ENCODE measurements at places on chromosomes 11 and 22. TPM values are rescaled to one million over a fixed set of nuclear protein-coding genes. Genes with fewer than 3 reads are reported as not detected.

MLC1 gene
- not detected for total RNA-seq

PLEKHB1 gene
- 20.1 TPM for total RNA-seq

CHRM1 gene
- total RNA-seq: 1.2 TPM

EMID1 gene
- total RNA-seq: 4.4 TPM

DEFB131B gene
- not detected for total RNA-seq

GRIK4 gene
- total RNA-seq: 0.10 TPM

TRIM49 gene
- not detected for total RNA-seq

OR2AT4 gene
- not detected for total RNA-seq

UBE4A gene
- total RNA-seq: 46.9 TPM

CD3E gene
- 5.7 TPM for total RNA-seq

C11orf42 gene
- not detected for total RNA-seq

PGGHG gene
- total RNA-seq: 10.6 TPM

LDLRAD3 gene
- total RNA-seq: 2.9 TPM

OVCH2 gene
- not detected for total RNA-seq

PPP2R5B gene
- 36.1 TPM for total RNA-seq

CCDC87 gene
- 0.53 TPM for total RNA-seq

LDHAL6A gene
- total RNA-seq: not detected

PRRG4 gene
- 11.5 TPM for total RNA-seq

GAS2L1 gene
- total RNA-seq: 41.1 TPM

CALCA gene
- 0.29 TPM for total RNA-seq

TOMT gene
- total RNA-seq: not detected

PDE2A gene
- 5.6 TPM for total RNA-seq

C22orf42 gene
- not detected for total RNA-seq

C11orf21 gene
- 0.11 TPM for total RNA-seq

TMEM121B gene
- 0.12 TPM for total RNA-seq

CASP5 gene
- 25.7 TPM for total RNA-seq

CRYAB gene
- 10.6 TPM for total RNA-seq

HPS4 gene
- total RNA-seq: 26.3 TPM

CYTH4 gene
- 3.0 TPM for total RNA-seq

SLC25A18 gene
- total RNA-seq: not detected

ANGPTL5 gene
- not detected for total RNA-seq

BACE1 gene
- total RNA-seq: 11.1 TPM

EHF gene
- total RNA-seq: 316 TPM

HTR3A gene
- not detected for total RNA-seq

TIMP3 gene
- 33.6 TPM for total RNA-seq

SCGB1A1 gene
- not detected for total RNA-seq

KCTD17 gene
- total RNA-seq: 25.4 TPM
